ENCODE measurements at places on chromosomes 16 and 17. TPM values are rescaled to one million over a fixed set of nuclear protein-coding genes. Genes with fewer than 3 reads are reported as not detected.

GRCh38 chr17:77906377-77906871 is 52.1 kb upstream of the TNRC6C start:
- DNase-seq: no peak

GRCh38 chr17:73335591-73336407 is 24.0 kb upstream of the CDC42EP4 start:
- DNase-seq: no peak

GRCh38 chr16:88353691-88354090 is 29.1 kb upstream of the ZNF469 start:
- DNase-seq: no peak

GRCh38 chr16:6016530-6017184 is 919.1 kb upstream of the EEF2KMT start:
- no peak for DNase-seq

GRCh38 chr16:53094013-53094630 is 39.3 kb downstream of the CHD9 start:
- no peak for DNase-seq

DNA sequence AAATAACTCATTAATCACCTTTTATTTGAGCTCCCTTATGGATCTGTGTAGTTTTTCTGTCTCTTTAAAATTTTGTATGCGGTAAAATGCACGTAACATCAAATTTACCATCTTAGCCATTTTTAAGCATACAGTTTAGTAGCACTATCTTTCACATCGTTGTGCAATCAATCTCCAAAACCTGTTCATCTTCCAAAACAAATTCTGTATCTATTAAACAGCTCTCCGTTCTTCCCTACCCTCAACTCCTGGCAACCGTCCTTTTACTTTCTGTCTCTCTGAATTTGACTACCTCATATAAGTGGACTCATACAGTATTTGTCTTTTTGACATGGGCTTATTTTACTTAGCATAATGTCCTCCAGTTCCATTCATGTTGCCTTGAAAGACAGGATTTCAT is 100.5 kb downstream of the NF1 start:
- no peak for DNase-seq

GRCh38 chr17:69812240-69812837 is 262.7 kb upstream of the KCNJ16 start:
- DNase-seq: no peak

GRCh38 chr16:6891496-6891895 is 441.1 kb upstream of the RBFOX1 start:
- DNase-seq: no peak

GRCh38 chr17:3911271-3912053 is 4.8 kb downstream of the P2RX1 start:
- no peak for DNase-seq

GRCh38 chr16:13957197-13958078 is 37.5 kb downstream of the ERCC4 start:
- peak; percentile 94 for DNase-seq

- DNase-seq: no peak
Measured at GRCh38 chr16:56423584-56424403, 1.6 kb downstream of the AMFR start.

DNA sequence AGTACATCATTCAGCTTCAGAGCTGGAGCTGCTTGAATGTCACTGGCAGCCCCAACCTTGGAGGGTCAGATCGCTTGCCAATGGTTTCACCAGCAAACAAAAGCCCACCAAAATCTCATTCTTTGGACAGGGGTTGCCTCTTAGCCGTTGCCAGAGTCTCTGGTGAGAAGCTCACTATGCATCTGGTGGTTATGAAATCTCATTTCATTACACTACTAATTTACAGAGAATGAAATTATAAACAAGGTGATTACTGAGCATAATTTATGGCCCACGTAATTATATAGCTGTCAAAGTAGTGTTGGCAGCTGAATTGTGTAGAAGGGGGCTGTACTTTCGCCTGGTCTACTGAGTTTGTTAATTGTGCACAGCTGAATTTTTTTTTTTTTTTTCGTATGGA is 688.9 kb upstream of the KIF2B start:
- DNase-seq: no peak

GRCh38 chr16:50425044-50425443 is 56.3 kb upstream of the BRD7 start:
- no peak for DNase-seq

- DNase-seq: peak; percentile 43
Measured at GRCh38 chr17:77645072-77646045, 313.1 kb upstream of the TNRC6C start.

DNA sequence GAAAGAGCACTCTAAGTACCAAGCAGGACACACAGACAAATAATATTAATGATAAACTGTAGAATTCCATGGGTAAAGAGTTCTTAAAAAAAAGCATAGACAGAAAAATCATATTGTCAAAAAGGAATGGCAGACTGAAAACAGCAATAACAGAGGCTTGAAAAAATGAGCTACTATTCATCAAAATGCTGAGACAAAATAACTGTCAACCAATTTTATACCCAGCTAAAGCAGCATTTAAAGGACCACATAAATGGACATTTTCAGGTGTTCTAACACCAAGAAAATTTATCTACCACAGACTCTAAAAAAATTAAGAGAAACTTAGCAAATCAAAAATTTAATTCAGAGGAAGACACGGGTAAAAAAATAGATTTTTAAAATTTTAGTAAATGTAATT is 119.1 kb downstream of the DYNLRB2 start:
- DNase-seq: no peak

DNA sequence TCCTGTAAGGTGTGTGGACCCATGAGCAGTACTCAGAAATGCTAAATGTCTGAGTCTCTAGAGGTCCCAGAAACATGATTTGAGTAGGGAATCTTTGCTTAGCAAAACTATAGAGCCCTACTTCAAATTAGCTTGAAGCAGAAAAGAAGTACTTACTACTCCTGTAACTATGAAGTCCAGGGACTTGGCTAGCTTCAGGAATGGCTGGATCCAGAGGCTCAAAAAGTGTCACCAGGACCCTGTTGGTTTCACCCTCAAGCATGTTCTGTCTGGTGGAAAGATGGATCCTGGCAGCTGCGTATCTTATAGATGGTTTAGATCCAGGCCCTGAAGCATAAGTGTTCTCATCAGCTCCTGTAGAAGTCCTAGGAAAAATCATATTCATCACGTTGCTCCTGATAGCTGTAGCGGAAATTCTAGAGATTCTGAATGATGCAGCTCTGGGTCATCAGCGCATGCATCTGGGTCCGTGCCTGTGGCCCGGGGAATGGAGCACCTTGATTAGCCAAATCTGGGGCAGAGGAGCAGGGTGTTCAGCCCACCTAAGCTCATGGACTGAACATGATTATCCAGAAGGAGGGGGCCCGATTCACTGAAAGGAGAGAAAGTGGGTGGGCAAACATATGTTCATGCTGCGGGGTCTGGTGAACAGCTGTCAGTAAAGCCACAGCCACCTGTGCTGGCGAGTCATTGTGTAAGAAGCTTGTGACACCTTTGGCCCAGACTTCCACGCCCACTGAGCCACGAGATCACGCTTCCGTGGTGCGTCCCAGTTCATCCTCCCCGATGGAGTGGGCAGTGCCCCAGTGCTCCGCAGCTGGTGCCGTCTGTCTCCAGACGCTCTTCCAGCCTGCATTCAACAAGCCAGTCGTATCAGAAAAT is 260.6 kb downstream of the CPPED1 start:
- DNase-seq: peak; percentile 48

DNA sequence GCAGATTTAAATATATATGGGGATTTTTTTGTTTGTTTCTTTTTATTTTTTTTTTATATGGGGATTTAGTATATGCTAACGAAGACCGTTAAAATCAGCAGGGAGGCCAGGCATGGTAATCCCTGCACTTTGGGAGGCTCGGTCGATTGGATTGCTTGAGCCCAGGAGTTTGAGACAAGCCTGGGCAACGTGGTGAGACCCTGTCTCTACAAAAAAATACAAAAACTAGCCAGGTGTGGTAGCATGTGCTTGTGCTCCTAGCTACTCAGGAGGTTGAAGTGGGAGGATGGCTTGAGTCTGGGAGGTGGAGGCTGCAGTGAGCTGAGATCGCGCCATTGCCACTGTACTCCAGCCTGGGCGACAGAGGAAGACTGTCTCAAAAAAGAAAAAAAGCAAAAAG is 22.3 kb upstream of the MEIOC start:
- no peak for DNase-seq

GRCh38 chr17:40854175-40854814 is 12.7 kb downstream of the KRT12 start:
- DNase-seq: peak; percentile 86

- DNase-seq: peak; percentile 61
Measured at GRCh38 chr17:42002792-42003301, 14.4 kb downstream of the DNAJC7 start.

DNA sequence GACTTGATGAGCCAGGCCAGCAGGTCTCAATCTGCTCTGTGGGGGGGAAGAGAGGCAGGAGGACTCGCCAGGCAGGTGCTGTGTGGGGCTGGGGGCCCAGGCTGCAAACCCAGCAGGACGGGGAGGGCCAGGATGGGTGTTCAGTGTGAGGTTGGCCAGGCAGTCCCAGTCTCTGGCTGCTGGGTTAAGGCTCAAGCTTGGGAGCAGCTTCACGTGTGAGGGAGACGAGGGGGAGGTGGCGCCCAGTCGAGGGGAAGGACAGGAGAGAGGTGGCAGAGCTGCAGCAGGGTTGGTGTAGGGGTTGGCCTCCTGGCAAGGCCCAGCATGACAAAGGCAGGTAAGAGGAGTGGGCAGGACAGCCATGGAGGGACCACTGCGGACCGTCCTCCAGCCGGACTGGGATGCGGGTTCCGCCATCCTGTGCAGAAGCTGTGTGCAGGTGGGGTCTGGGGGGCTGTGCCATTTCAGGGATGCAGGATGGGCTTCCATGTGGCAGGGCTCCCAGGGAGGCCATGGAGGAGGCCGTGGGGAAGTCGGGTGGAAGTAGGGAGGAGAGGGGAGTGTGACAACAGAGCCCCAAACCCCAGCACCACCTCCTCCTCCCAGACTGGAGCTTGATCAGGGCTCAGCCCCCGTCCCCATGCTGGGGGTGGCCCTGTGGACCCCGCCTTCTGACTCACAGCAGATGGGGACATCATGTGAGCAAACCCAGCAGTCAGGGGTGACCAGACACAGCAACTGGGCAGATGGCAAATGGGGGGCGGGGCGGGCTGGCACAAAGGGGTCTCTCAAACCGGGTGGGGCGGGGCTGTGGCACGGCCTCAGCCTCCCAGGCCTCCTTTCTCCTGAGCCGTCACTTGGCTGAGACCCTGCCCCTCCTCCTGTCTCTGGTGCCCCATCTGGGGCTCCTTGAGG is 2.8 kb downstream of the ADGRG1 start:
- no peak for DNase-seq

GRCh38 chr17:63452962-63453551 is 7.0 kb upstream of the CYB561 start:
- DNase-seq: no peak

GRCh38 chr17:63644846-63645245 is 22.6 kb downstream of the MAP3K3 start:
- DNase-seq: no peak

DNA sequence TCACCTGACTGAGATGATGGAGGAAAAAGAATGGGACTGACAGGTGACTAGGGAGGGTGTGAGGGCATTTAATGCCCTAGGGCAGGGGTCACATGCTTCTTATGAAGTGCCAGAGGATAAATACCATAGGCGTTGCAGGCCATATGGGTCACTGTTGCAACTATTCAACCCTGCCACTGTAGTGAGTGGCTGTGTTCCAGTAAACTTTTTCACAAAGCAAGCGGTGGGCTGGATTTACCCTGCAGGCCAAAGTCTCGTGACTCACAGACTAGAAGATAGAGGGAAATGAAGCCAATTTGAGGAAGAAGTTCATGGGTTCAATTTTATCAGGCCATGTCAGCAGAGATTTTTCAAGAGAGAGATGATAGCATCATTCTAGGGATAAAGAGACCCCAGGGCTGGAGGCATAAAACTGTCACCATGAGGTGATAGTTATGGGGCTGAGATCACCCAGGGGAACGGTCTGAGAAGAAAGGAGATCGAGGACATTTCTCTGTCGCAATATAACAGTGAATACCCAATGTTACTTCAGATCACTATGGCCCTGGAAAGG is 8.6 kb downstream of the ARHGAP17 start:
- no peak for DNase-seq

DNA sequence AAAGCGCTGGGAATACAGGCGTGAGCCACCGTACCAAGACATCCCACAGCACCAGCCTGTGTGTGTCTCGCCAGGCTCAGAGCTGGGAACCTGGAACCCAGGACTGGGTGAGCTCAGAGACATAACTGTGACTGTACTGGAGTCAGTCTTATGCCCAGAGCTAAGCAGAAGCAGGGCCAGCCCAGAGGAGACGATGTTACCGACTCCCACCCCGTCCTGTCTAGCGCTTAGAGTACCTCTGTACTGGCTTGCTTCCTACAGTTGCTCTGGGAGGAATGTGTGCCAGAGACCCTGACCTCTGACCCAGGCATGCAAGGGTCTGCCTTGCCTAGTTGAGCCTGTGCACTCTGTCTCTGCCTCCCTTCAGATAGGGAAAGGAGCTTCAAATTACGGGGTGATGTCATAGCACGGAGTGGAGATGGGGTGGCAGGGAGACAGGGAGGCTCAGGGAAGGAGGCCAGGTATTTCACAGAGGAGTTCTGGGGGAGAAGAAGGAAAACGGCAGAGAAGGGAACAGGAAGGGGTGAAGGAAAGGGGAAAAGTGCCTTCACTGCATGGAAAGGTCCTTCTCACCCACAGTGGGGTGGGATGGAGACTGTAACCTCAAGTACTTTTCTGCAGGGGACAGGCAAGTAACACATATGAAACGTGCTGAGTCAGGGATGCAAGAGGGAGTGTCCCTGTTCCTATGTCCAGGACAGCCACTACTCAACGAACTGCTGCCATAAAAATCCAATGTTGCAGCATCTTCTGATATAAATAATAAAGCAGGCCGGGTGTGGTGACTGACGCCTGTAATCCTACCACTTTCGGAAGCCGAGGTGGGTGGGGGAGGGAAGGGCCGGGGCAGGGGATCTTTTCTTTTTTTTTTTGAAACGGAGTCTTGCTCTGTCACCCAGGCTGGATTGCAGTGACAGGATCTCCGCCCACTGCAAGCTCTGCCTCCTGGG is 5.8 kb upstream of the ARMC5 start:
- peak; percentile 53 for DNase-seq

DNA sequence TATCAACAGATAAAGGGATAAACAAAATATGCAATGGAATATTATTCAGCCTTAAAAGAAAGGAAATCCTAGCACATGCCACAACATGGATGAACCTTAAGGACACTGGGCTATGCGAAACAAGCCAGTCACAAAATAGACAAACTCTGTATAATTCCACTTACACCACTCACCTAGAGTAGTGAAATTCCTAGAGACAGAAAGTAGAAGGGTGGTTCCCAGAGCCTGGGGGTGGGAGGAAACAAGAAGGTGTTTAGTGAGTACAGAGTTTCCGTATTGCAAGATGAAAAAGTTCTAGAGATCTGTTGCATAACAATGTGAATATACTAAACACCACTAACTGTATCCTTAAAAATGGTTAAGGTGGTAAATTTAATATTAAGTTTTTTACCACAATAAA is 10.0 kb downstream of the SPOP start:
- DNase-seq: no peak

- no peak for DNase-seq
Measured at GRCh38 chr16:74800216-74800871, 25.7 kb upstream of the FA2H start.

The ARHGAP44 gene
- total RNA-seq: 0.13 TPM

The SYNGR3 gene
- 1.1 TPM for total RNA-seq

The RHOT1 gene
- total RNA-seq: 28.5 TPM

The SMG1 gene
- 21.1 TPM for total RNA-seq

The MYH1 gene
- total RNA-seq: not detected

All from LHCN-M2 (cell line).